Central memory CD8-positive, alpha-beta T cell (primary cell): ENCODE measurements at places on chromosomes 5 and 9.
A peak's percentile ranks its signal among the peaks of the same experiment; 100 is the strongest.

GRCh38 chr5:171757853-171758535 is 27.6 kb upstream of the SMIM23 start:
- no peak overlapping the region for H3K27ac ChIP-seq
- H3K4me3 ChIP-seq = no peak overlapping the region
- no peaks in the 10 kb centered on the region for H3K36me3 ChIP-seq
- no peaks in the 10 kb centered on the region for H3K4me1 ChIP-seq
- peaks cover 33% of the 10 kb centered on the region for H3K27me3 ChIP-seq

- H3K4me1 ChIP-seq = no peaks in the 10 kb centered on the region
- peaks cover 66% of the 10 kb centered on the region for H3K27me3 ChIP-seq
- H3K4me3 ChIP-seq = no peak overlapping the region
- no peak overlapping the region for H3K27ac ChIP-seq
- DNase-seq = no peak
These were observed 24.1 kb downstream of the DPYSL3 start for GRCh38 chr5:147485814-147486213.

- H3K4me3 ChIP-seq = no peak overlapping the region
- H3K36me3 ChIP-seq = no peaks in the 10 kb centered on the region
- H3K4me1 ChIP-seq = no peaks in the 10 kb centered on the region
- no peaks in the 10 kb centered on the region for H3K27me3 ChIP-seq
These were observed 93.4 kb upstream of the CCDC112 start for GRCh38 chr5:115389799-115390382.

DNA sequence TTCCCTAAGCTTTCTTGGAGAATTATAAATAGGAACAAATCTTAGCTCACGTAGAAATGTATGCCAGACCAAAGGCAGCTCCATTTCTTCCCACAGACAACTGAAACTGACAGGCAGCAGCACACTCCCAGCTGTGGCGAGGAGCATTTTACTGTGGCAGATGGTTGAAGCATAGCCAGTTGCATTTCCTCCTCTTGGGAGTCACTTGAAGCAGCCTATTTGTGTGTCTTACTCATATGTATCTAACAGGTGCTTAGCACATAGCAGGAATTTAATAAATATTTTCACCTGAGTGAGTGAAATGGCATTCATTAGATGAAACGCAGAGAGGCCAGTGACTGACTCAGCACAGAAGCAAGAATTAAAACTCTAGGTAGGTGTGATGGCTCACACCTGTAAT is 12.3 kb upstream of the MTMR12 start:
- H3K27me3 ChIP-seq = no peaks in the 10 kb centered on the region
- no peak overlapping the region for H3K27ac ChIP-seq
- DNase-seq = no peak
- no peak overlapping the region for H3K4me3 ChIP-seq
- H3K36me3 ChIP-seq = no peaks in the 10 kb centered on the region
- H3K4me1 ChIP-seq = peaks cover 5% of the 10 kb centered on the region

DNA sequence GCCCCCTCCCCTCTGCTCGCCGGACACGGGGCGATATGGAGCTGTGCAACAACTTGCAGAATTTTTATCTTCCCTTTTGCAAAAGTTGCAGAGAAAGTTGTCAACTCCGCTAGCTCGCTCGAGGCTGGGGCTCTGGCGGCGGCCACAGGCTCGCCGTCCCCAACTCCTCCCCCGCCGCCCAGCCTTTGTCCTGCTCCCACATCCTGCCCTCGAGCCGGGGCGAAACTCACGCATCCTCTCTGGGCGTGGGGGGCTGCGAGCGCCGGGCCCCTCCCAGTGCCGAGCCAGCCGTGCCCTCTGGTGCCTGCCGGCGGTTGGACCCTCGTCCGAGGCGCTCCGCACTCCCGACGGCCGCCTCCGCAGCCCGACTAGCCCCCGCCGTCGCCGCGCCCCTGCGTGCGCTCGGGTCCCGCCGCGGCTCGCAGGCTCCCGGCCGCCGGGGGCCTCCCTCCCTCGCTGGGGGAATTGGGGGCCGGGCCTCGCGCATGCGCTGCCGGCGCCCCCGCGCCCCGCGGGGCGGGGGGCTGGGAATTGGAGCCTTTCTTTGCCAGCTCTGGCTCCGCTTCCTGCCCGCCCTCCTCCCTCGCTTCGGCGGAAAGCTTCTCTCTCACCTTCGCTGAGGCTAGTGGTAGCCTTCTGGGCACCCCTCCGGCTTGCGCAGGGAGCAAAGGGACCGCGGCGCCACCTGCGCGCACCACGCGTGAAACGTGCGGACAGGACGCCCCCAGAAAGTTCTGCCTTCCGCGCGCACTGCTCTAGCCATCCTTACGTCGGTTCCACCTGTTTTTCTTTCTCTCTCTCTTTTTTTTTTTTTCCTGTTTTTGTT is at the start of gene CCNJL:
Gene CCNJL, minus strand, starts transcription at position 431 of the 826 bp plus-strand sequence. CDS start 641 bp downstream, outside the sequence.
- no peak within 1 kb of the TSS for H3K27ac ChIP-seq
- no peak for DNase-seq
- H3K4me1 ChIP-seq = peaks cover 5% of the 10 kb centered on the region
- H3K36me3 ChIP-seq = peaks cover 2% of the 10 kb centered on the region
- peak within 1 kb of the TSS; percentile 71 for H3K4me3 ChIP-seq

DNA sequence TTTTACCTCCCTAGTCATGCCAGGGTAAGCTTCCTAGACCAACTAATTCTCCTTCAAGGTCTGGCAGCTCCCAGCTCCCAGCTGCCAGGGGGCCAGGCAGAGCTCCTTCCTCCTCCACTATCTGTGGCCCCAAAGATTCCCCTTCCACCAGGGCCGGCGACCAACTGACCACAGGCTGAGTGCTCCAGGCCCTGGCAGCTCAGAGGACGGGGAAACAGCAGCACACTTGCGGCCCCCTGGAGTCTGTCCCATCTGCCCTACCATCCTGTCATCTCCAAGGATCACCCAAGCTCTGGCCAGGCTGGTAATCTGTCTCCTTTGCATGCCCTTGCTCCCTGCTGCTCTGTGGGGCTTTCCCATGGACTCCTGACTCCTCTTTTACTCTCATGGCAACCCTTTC is 31.2 kb upstream of the BASP1 start:
- no peak overlapping the region for H3K4me3 ChIP-seq
- no peaks in the 10 kb centered on the region for H3K27me3 ChIP-seq
- H3K36me3 ChIP-seq = no peaks in the 10 kb centered on the region
- DNase-seq = no peak
- H3K4me1 ChIP-seq = no peaks in the 10 kb centered on the region

DNA sequence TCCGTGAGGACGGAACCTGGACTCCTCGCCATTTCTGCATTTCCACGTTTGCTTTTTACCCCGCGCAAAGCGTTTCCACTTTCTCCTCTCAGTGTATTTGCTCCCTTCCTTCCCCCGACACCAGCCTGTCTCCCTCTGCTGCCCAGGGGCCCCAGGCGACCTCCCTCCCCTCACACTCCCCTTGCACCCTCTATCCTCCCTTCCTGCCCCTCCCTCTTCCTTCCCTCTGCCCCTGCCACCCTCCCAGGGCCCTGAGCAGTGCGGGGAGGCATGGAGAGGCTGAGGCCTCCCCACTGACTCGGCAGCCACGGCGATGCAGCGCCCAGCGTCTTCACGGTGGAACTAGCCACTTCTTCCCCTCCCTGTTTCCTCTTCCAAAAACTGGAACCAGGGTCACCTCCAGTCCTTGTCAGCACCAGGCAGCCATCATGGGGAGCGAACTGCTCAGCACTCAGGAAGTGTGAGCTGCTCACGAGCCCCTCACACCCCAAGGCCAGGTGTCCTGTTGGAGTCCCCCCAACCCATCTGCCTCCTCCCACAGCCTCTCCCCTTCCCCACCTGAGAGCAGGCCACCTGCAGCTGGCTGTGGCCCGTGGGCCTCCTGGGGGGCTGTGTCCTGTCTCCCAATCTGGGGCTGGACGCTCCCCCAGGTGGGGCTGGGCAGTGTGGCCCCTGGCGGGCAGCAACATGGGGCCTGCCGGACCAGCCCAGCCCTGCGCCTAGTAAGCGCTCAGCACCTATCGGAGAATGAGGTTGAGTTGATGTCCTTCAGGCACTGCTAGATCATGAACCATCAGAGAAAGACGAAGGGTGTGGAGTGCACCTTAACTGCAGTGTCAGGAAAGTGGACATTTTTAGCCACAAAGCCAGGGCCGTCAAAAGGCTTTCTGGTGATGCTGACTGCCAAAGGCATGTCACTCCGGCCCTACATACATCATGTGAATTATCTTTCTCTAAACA is 17.5 kb downstream of the UBE2QL1 start:
- H3K27me3 ChIP-seq = peaks cover 45% of the 10 kb centered on the region
- no peak for DNase-seq
- H3K4me1 ChIP-seq = no peaks in the 10 kb centered on the region
